A673 (cell line): ENCODE measurements at places on chromosomes 6 and 20.
A peak's percentile ranks its signal among the peaks of the same experiment; 100 is the strongest.

- no peak overlapping the region for H3K4me3 ChIP-seq
- no peak overlapping the region for H3K27ac ChIP-seq
- H3K4me1 ChIP-seq: peaks cover 8% of the 10 kb centered on the region
- DNase-seq: no peak
Observed at GRCh38 chr20:12592756-12593155, 416.0 kb upstream of the SPTLC3 start.

- no peaks in the 10 kb centered on the region for H3K36me3 ChIP-seq
- DNase-seq: peak; percentile 95
Observed at GRCh38 chr6:29964887-29965562, 22.7 kb downstream of the HLA-A start.

GRCh38 chr20:19314621-19315020 is 102.2 kb downstream of the SLC24A3 start:
- peaks cover 62% of the 10 kb centered on the region for H3K4me1 ChIP-seq
- H3K27me3 ChIP-seq: no peaks in the 10 kb centered on the region
- H3K4me3 ChIP-seq: no peak overlapping the region
- DNase-seq: no peak
- H3K36me3 ChIP-seq: no peaks in the 10 kb centered on the region

DNA sequence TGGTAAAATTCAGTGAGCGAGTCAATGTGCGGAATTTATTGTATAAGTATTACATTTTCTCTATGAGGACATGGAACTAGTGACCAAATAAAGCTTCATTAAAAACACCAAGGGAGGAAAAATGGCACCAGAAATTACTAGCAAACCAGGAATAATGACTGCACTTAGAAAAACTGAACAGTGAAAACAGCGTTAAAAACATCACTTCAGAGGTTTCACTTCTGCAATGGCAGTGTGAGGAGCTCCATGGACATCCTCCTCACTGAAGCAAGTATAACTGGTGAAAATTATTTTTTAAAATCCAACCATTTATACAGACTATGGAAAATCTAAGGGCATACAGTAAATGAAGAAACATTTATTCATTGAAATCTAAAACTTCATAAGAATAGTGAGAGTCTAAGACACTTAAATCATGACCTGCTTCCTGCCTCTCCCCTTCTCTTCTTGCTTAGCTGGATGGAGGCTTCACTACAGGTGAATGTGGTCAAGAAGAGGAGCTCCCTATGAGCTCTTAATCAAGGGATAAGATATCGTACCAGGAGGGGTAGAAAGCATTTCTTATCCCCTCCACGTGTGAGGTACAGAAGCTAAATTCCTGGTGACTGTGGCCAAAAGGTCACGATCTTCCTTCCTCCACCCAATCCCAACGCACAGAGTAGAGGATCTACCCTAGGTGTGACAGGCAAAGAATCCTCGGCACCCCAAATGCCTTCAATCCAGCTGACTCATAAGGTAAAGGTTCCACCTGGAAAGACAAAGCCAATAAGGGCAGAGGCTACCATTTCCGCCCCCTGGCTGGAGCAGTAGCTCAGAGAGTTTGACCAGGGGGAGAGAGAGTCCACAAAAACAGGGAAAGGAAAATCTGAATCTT is 12.3 kb upstream of the ASF1A start:
- no peaks in the 10 kb centered on the region for H3K27me3 ChIP-seq
- H3K4me1 ChIP-seq: no peaks in the 10 kb centered on the region
- H3K27ac ChIP-seq: no peak overlapping the region
- no peak for DNase-seq
- no peak overlapping the region for H3K4me3 ChIP-seq

DNA sequence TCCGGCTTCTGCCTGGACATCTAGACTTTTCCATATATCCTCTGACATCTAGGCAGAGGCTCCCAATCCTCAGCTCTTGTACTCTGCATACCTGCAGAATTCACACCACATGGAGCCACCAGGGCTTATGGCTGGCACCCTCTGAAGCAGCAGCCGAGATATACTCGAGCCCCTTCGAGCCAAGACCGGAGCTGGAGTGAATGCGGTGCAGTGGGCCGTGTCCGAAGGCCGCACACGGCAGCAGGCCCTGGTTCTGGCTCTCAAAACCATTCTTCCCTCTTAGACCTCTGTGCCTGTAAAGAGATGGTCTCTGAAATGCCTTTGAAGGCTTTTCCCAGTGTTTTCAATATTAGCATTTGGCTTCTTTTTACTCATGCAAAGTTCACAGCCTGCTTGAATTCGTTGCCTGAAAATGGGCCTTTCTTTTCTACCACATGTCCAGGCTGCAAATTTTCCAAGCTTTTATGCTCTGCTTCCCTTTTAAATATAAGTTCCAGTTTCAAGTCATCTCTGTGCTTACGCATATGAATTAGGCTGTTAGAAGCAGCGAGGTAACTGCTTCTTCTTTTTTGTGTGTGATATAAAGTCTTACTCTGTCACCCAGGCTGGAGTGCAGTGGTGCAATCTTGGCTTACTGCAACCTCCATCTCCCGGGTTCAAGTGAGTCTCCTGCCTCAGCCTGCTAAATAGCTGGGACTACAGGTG is 3.8 kb upstream of the SIRPB1 start:
- no peaks in the 10 kb centered on the region for H3K36me3 ChIP-seq
- no peaks in the 10 kb centered on the region for H3K4me1 ChIP-seq
- DNase-seq: no peak
- H3K27ac ChIP-seq: no peak overlapping the region
- no peak overlapping the region for H3K4me3 ChIP-seq

DNA sequence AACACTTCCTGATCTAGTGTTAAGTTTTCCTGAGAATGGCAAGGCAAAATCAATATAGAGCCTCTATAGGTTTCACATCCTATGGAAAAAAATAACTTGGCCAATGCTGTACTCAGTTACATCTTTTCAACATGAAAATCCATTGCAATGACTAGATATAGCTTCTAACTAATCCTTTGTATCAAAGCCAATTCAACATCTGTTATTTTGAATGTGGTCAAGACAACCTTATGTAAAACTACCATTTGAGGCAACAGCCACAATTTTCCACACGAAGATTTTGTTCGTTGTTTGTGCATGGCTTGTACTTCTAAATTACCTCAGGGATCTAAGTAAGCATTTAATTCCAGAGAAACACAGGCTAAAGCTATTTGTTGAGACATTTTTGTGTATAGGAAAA is 637.8 kb upstream of the EYS start:
- no peak overlapping the region for H3K27ac ChIP-seq
- no peaks in the 10 kb centered on the region for H3K36me3 ChIP-seq
- no peaks in the 10 kb centered on the region for H3K4me1 ChIP-seq
- DNase-seq: no peak
- no peak overlapping the region for H3K4me3 ChIP-seq

DNA sequence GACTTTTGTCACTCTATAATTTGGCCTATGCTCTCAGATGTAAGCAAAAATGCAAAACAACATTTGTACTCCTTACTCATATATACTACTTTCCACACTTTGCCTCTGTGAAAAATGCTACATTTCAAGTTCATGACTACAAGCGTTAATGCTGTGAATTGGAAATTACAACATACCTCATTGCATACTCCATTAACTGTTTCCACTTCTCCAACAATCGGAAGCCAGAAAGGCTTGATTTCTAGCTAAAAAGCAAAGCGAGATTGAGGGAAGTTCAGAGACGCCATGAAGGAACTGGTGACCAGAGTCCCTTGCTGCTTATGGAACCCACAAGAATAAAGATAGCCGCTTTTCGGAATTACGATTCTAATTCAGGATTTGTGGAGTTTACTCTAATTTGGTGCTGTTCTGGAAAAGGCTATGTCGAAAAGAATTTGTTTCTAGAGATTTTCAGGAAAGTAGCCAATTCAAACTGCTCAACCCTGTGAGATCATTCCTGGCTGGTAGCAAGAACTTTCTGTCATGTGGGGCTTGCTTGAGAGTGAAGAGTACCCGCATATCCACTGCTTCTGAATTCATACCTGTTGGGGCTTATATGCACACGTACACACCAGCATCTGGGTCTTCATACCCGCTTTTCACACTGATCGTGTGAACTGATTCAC is 98.0 kb upstream of the CITED2 start:
- H3K27ac ChIP-seq: peak overlapping the region; percentile 75
- no peak for DNase-seq
- H3K36me3 ChIP-seq: no peaks in the 10 kb centered on the region

DNA sequence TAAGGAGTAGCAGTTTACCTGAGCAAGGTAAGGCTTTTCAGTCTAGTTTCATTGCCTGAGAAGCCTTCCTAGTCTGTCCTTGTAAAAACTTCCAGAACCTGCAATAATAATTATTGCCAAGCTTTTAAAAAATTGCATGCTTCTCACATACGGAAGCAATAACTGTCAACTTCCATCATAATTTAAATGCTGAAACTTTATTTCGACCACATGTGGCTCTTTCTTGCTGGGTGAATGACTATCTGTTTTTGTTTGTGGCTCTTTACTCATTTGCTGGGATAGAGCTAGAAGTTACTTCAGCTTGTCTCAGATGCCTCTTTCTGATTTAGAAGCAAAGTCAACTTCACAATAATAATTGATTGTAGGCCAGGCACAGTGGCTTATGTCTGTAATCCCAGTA is 95.9 kb upstream of the COL21A1 start:
- H3K36me3 ChIP-seq: no peaks in the 10 kb centered on the region
- H3K4me3 ChIP-seq: no peak overlapping the region
- no peak for DNase-seq
- H3K4me1 ChIP-seq: peaks cover 14% of the 10 kb centered on the region
- no peak overlapping the region for H3K27ac ChIP-seq

- no peaks in the 10 kb centered on the region for H3K4me1 ChIP-seq
- H3K4me3 ChIP-seq: no peak overlapping the region
- H3K36me3 ChIP-seq: peaks cover 98% of the 10 kb centered on the region
- H3K27ac ChIP-seq: no peak overlapping the region
- DNase-seq: peak; percentile 76
- H3K27me3 ChIP-seq: no peaks in the 10 kb centered on the region
Observed at GRCh38 chr20:56400001-56400640, 7.7 kb downstream of the CSTF1 start.

DNA sequence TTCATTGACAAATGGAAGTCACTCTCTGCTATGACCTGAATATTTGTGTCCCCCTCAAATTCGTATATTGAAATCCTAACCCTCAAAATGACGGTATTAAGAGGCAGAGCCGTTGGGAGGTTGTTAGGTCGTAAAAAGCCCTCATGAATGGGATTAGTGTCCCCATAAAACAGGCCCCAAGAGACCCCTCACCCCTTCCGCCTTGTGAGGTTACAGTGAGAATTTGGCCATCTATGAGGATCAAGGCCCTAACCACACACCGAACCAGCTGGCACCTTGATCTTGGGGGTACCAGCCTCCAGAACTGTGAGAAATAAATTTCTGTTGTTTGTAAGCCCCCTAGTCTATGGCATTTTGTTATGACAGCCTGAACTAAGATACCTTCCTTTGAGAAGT is 52.5 kb upstream of the SLC22A16 start:
- H3K27ac ChIP-seq: peak overlapping the region; percentile 3
- no peak overlapping the region for H3K4me3 ChIP-seq
- H3K27me3 ChIP-seq: peaks cover 33% of the 10 kb centered on the region
- no peaks in the 10 kb centered on the region for H3K36me3 ChIP-seq
- no peak for DNase-seq

GRCh38 chr6:34560366-34561226 is 4.5 kb upstream of the SPDEF start:
- DNase-seq: no peak
- no peaks in the 10 kb centered on the region for H3K4me1 ChIP-seq
- H3K4me3 ChIP-seq: no peak overlapping the region
- H3K36me3 ChIP-seq: no peaks in the 10 kb centered on the region
- no peak overlapping the region for H3K27ac ChIP-seq

DNA sequence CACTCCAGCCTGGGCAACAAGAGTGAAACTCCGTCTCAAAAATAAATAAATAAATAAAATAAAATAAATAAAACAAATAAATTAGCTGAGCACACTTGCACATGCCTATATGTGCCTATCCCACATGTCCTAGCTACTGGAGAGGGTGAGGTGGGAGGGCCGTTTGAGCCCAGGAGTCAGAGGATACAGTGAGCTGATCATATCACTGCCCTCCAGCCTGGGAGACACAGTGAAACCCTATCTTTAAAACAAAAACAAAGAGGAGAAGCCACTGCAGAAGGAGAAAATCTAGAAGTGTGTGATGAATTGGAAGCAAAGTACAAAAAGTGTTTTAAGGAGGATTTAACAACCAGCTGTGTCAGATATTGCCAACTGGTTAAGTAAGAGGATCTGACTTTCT is 728.4 kb downstream of the PTPRT start:
- H3K36me3 ChIP-seq: no peaks in the 10 kb centered on the region
- DNase-seq: no peak

- H3K36me3 ChIP-seq: no peaks in the 10 kb centered on the region
- DNase-seq: no peak
- no peaks in the 10 kb centered on the region for H3K27me3 ChIP-seq
- H3K4me1 ChIP-seq: peaks cover 31% of the 10 kb centered on the region
Observed at GRCh38 chr6:43093436-43094289, 17.5 kb downstream of the PTK7 start.

DNA sequence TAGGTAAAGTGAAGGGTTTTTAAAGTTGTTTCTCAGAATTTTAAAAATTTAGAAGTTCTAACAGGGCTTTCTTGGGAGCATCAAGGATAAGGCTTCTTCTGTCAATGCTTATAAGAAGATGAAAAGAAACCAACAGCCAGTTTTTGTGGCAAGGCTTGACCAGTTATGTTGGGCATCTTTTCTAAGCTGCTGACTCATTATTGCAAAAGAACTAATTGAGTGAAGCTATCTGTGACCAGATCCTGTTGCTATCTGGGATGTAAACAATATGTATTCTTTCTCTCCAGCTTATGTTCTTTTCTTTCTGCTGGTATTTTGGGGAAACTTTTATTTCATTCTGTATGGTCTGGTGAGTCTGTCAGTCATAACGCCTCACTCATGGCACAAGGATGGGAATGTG is 643.8 kb downstream of the HDGFL1 start:
- no peaks in the 10 kb centered on the region for H3K27me3 ChIP-seq
- H3K36me3 ChIP-seq: no peaks in the 10 kb centered on the region
- H3K4me3 ChIP-seq: no peak overlapping the region

- no peaks in the 10 kb centered on the region for H3K4me1 ChIP-seq
- no peak overlapping the region for H3K4me3 ChIP-seq
- H3K36me3 ChIP-seq: no peaks in the 10 kb centered on the region
Observed at GRCh38 chr20:30484009-30484748, 773.3 kb upstream of the DEFB115 start.

GRCh38 chr6:24953726-24954125 is 18.0 kb upstream of the RIPOR2 start:
- H3K4me1 ChIP-seq: no peaks in the 10 kb centered on the region
- no peak overlapping the region for H3K27ac ChIP-seq
- no peak for DNase-seq
- no peak overlapping the region for H3K4me3 ChIP-seq

GRCh38 chr20:57048027-57048869 is 218.2 kb downstream of the BMP7 start:
- H3K4me3 ChIP-seq: no peak overlapping the region
- no peaks in the 10 kb centered on the region for H3K36me3 ChIP-seq
- H3K27me3 ChIP-seq: peaks cover 10% of the 10 kb centered on the region
- H3K27ac ChIP-seq: no peak overlapping the region

GRCh38 chr20:20525756-20526155 is 157.9 kb downstream of the INSM1 start:
- H3K27ac ChIP-seq: no peak overlapping the region
- no peaks in the 10 kb centered on the region for H3K27me3 ChIP-seq
- no peak for DNase-seq
- peaks cover under 1% of the 10 kb centered on the region for H3K36me3 ChIP-seq
- H3K4me3 ChIP-seq: no peak overlapping the region
- H3K4me1 ChIP-seq: no peaks in the 10 kb centered on the region
